ENCODE measurements at places on chromosomes 4 and X.

- peak; percentile 0 for DNase-seq
These were observed 59.2 kb upstream of the ZC4H2 start for GRCh38 chrX:65035446-65035770.

DNA sequence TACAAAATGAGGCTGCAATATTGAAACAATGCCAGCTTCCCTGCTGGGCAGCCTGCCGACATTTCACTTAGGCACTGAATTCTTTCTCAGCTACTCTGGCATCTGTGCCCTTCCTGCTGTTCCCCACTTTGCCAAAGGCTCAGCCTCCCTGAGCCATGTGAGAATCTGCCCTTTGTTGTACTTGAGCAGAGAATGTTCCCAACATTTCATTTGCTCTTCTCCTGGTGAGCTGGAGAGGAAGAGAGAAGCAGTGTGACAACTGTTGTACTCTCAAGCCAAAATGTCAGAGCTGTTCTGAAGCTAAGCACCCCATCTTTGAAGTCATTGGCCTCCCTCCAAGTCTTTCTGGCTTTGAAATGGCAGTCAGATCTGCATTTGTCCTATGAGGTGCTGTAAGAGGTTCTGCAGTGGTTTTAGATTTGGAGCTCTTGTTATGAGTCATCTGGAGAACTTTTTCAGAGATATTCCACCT lies 32.5 kb downstream of the LANCL3 start:
- DNase-seq = no peak

- DNase-seq = no peak
These were observed 152.7 kb downstream of the GABRG1 start for GRCh38 chr4:45971108-45971507.

- DNase-seq = peak; percentile 76
These were observed 107.6 kb upstream of the FAM9C start for GRCh38 chrX:13151828-13152517.

DNA sequence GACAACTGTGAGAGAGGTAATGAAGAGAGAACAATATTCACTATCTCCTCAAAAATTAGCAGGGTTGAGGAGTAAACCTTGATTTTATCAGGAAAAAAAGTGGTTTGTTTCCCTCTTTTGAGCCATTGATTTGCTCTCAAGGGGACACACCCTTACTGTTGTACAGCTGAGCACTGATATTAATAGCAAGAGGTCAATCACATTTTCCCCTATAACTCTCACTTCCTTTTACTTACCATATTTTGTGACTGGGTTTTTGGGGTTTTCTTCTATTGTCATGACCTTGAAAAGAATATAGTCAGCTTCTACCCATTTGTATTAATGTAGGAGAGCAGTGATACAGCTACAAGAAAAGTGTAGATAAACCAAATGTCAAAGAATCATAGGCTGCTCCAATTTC lies 70.2 kb upstream of the LONRF3 start:
- DNase-seq = no peak

GRCh38 chr4:123699880-123700771 lies 303.5 kb downstream of the SPRY1 start:
- no peak for DNase-seq

- DNase-seq = no peak
These were observed 961.3 kb downstream of the ADGRL3 start for GRCh38 chr4:62161446-62161845.

DNA sequence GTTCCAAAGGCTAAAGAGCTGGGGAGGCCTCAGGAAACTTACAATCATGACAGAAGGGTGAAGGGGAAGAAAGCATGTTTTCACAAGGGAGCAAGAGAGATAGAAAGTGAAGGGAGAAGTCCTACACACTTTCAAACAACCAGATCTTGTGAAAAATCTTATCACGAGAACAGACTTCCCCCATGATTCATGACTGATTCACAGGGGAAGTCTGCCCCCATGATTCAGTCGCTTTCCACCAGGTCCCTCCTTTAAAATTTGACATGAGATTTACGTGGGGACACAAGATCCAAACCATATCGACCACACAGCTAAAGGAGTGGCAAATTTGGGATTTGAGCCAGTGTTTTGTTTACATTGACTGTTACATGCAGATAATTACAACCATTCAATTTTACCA lies 971.1 kb upstream of the HS3ST1 start:
- DNase-seq = no peak

GRCh38 chr4:1767061-1767769 lies 25.9 kb upstream of the FGFR3 start:
- DNase-seq = no peak

DNA sequence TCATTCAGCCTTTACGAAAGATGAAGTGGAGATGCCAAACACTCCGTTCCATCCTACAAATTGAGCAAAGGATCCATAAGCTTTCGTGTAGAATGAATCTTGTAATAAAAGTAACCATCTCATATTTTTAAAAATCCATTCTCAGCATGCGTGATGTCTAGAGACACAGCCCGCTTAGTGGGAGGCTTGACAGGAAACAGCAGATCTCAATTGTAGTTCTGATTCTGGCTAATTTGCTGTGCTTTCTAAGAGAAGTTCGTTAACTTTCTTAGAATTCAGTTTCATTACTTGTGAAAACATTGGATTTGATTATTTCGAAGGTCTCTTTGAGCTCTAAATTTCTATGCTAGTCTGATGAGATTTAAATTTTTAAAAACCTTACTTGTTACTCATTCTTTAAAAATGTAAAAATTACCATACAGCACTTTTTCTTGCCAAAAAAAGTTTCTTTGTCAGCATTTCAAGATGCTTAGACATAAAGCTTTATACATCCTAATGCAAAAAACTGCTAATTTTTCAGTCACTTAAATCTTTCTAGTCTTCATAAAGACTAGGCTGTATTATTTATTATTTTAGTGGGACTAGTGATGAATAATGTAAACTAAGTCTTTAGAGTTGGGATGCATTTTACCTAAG lies 66.9 kb upstream of the NEIL3 start:
- DNase-seq = no peak

DNA sequence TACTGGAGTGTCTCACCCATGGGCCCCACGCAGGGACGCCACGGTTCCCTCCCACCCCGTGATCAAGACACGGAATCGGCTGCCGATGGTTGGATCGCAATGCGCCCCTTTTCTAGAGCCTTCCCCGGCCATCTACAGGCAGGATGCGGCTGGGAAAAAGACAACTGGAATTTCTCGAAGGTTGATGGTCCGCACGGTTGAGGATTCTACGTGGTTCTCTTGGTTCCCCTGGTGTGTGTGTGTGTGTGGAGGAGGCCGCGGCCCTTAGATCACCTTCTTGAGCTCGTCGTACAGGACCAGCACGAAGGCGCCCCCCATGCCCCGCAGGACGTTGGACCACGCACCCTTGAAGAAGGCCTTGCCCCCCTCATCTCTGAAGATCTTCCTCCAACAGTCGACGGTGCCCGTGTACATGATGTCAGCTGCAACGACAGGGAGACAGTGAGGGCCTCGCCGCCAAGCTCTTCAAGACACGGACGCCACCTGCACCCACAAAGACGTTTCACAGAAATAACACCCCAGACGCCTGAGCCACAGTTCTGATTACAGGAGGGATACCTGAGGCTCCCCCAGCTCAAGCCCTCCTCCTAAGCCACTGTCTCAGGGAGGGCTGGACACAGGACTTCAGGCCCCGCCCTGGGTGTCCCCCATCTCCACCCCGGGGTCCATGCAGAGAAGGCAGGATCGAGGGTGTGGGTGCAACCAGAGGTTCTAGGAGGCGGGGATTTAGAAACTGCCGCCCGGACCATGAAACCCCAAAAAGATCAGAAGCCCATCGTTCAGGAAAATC lies 5.4 kb downstream of the SLC25A6 start:
- no peak for DNase-seq

- no peak for DNase-seq
These were observed 144.4 kb upstream of the GATB start for GRCh38 chr4:151905197-151905596.

GRCh38 chrX:131826572-131826971 lies 196.5 kb upstream of the STK26 start:
- DNase-seq = no peak

- no peak for DNase-seq
These were observed 2.0 kb upstream of the METAP1 start for GRCh38 chr4:98993419-98994071.

- no peak for DNase-seq
These were observed 91.2 kb upstream of the KLF3 start for GRCh38 chr4:38572793-38573192.

- no peak for DNase-seq
These were observed 185.7 kb upstream of the NRK start for GRCh38 chrX:105636667-105637066.

- no peak for DNase-seq
These were observed 50.8 kb upstream of the NUDT10 start for GRCh38 chrX:51281758-51282318.

GRCh38 chr4:113699772-113700171 lies 61.8 kb downstream of the CAMK2D start:
- DNase-seq = no peak

GRCh38 chr4:114890773-114891172 lies 222.6 kb downstream of the NDST4 start:
- DNase-seq = no peak

DNA sequence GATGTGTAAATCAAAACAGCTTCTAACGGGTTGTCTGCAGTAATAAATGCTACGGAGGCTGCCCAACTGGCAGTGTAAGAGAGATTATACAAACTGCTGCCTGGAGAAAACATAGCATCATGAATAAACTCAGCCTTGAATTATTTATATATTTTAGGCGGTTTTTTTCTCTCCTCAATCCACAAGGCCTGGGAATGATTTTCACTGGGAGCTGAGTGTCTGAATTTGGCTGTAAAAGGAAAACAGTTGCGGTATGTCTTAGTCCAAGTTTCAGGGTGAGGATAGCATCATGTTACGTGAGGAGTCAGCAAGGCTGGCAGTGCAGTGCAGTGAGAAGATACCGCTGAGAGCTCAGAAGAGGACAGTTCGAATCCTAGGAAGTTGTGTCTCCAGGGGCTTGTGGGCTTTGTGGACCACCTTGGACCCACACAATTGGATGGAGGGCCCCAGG lies 291.5 kb upstream of the BOD1L1 start:
- no peak for DNase-seq

- no peak for DNase-seq
These were observed 9.6 kb downstream of the PSAPL1 start for GRCh38 chr4:7425124-7425523.

DNA sequence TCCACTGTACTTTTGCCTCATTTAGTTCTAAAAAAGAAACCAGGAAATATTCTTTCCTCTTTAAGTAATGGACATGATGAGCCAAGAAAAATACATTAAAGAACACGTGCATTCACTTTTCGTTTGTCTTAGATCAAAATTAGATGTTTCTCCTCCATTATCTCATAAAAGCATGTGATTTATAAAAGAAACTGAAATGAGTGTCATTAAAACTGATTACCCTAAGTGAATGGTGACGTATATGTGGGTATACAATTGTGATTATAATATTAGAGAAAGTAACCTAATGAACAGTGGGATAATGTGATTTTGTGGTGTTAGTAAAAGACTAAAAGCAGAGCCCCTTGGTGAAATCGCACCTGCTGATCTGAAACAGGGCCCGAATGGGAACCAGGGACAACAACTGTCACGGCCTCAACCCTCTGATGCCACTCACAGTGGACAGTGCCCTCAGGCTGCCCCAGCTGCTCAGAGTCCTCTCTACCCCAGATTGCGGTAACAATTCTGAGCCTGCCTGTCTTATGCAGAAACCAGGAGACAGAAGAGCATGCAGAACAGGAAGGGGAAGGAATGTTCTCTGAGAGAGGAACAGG lies 25.7 kb upstream of the HS6ST2 start:
- DNase-seq = no peak

- DNase-seq = no peak
These were observed 31.2 kb downstream of the PPP2R3B start for GRCh38 chrX:355329-356050.
